ENCODE measurements at places on chromosomes 1 and 21.

- DNase-seq = no peak
Observed at GRCh38 chr1:209190591-209191261, 392.8 kb upstream of the CAMK1G start.

DNA sequence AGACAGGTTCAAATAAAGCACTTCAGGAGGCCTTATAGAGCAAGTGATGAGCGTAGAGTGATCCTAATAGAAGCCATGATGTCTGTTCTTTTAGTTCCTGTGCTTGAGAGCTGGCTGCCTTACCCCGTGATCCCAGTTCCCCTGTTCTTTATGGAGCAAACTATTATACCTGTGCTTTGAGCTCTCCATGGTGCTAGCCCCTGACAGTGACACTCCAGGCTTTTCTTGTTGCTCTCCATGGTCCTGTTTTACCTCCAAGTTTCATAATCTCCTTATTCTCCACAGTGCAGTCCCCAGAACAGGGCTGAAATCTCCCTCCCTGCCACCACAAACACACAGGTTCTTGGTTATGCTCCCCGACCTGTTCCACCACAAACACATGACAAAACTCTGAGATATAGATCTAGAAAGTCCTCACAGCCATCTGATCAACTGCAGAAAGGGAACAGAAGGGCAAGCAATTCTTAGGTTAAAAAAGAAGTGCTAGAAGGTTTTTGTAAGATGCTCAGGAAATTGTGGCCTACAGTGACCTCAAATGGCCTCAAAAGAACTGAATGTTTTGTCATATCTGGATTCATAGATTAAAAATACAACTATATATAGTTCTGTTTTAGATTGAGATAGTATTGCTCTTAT, 6.0 kb downstream of the CADM3 start:
- no peak for DNase-seq

- no peak for DNase-seq
Observed at GRCh38 chr1:205610901-205611466, 20.8 kb downstream of the ELK4 start.

DNA sequence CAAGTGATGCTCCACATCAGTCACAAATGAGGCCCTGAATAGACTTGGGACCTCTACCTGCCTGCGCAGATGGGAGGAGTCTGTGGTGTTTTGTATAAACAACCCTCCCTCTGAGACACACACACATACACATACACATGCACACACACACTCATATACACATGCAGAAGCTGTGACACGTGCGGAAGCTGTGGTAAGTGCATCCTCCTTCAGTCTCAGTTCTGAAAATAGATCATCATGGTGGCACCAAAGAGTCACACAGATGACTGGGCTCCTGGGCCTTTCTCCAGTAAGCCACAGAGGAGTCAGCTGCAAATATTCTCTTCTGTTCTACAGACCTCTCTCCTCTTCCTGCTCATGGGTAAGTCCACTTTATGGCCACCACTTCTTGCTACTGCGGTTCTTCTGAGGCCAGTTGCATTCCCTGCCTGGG, at the start of gene LY9:
LY9 (plus strand) TSS at position 224 of the 433 bp plus-strand sequence; CDS start at position 238, 14 bp downstream.
- no peak for DNase-seq

DNA sequence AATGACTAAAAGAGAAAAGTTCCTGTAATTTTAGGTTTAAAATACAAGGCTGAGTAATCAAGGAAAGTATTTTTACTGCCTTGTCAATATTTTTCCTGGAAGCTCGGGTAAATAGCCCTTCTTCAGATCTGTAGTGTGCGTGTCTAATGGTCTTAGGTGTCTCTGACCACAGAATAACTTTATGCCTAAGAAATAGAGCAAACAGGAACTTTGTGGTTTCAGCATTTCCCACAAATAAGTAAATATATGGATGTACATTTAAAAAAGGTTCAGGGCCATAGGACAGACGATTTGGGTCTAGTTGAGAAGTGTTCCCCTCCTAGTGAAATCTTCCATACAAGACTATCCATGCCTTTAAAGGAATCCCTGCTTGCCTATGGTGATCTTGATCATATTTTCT, 107.0 kb downstream of the ZC3H11B start:
- no peak for DNase-seq

DNA sequence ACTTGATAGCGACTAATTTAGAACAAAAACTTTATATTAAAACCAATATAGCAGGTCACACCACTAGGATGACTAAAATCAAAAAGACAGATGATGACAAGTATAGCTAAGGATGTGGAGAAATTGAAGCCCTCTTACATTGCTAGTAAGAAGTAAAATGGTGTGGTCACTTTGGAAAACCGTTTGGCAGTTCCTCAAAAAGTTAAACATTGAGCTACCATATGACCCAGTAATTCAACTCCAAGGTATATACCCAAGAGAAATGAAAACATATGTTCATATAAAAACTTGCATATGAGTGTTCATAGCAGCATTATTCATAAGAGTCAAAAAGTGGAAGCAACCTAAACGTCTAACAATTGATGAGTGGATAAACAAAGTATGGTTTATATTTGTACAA, 13.0 kb upstream of the SERINC2 start:
- no peak for DNase-seq

DNA sequence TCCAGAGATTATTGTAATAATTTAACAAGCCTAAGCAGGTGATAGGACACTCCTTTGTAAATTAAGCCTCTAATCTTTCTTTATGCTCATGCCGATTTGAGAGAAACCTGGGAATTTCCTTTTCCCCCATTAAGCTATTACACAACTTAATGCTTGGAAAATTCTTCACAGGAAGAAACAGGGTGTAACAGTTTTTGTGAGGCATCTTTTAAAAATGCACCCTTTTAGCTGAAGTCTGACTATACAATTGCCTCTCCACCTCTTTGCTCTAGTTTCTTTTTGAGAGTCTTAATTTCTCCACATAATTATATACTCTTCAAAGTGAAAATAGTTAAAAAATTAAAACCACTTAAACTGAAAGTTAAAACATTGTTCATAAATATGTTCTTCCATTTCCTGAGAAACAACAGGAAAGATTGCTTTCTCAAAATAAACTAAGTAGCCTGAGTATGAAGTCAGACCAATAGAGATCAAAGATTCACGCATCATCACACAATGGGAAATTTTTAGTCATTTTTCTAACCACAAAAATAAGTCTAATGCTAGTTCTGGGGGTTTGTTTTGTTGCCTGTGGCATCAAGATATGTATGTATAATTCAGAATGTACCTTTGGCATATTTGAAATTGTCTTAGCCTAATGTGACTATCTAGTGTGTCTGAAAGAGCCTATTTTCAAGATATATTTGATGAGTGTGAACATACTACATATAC, 34.7 kb downstream of the LRRC8D start:
- DNase-seq = no peak

GRCh38 chr1:67285780-67286488, 21.7 kb upstream of the IL12RB2 start:
- DNase-seq = no peak

- DNase-seq = no peak
Observed at GRCh38 chr1:47212636-47213229, 19.3 kb downstream of the TAL1 start.

- DNase-seq = no peak
Observed at GRCh38 chr1:201108614-201109013, 3.6 kb downstream of the CACNA1S start.

- no peak for DNase-seq
Observed at GRCh38 chr1:183932412-183932811, 105.1 kb downstream of the COLGALT2 start.

- no peak for DNase-seq
Observed at GRCh38 chr1:55127827-55128343, 87.3 kb downstream of the USP24 start.

- DNase-seq = no peak
Observed at GRCh38 chr1:184823080-184823479, 68.4 kb upstream of the EDEM3 start.

DNA sequence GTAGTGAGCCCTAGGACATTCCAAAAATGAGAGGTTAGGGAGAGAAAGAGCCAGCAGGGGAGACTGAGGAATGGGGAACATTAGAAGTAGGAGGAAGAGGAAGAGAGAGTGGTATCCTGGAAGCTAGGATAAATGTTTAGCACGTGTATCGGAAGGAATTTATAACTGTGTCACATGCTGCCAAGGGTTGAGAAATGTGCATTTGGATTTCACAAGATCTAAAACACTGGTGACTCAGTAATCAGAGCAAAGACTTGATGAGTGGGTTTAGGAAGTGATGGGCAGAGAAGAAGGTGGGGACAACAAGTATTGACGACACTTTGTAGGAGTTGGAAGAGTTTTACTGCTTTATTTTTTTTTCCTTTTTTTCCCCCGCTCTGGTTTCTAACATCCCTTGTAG, 193.9 kb downstream of the FMN2 start:
- no peak for DNase-seq

GRCh38 chr21:15121655-15122120, 56.9 kb upstream of the NRIP1 start:
- DNase-seq = no peak

DNA sequence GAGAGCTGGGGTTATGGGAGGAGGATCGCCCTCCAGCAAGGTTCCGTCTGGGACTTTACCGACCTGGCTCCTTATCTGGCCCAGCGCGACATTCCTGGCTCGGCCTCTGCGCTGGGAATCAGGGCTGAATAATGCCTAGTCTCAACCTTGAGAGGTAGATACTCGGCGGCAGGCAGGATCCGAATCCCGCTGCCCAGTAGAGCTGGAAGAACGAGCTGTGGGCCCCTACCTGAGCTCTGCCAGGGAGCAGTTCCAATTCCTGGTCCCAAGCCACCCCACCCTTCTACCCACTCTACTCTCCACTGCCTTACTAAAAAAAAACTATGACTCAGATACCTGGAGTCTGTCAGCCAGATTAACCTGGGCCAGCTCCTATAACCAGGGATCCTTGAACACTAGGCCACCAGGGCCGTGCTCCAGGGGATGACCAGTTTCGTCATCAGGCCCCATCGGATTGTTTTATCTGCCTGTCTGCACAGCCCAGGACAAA, 53.6 kb downstream of the RHBG start:
- DNase-seq = no peak

GRCh38 chr1:207073906-207074820, 14.5 kb upstream of the C4BPB start:
- no peak for DNase-seq

- DNase-seq = no peak
Observed at GRCh38 chr21:16942703-16943102, 570.1 kb upstream of the CXADR start.

GRCh38 chr1:201508809-201509208, 1.9 kb upstream of the CSRP1 start:
- no peak for DNase-seq

DNA sequence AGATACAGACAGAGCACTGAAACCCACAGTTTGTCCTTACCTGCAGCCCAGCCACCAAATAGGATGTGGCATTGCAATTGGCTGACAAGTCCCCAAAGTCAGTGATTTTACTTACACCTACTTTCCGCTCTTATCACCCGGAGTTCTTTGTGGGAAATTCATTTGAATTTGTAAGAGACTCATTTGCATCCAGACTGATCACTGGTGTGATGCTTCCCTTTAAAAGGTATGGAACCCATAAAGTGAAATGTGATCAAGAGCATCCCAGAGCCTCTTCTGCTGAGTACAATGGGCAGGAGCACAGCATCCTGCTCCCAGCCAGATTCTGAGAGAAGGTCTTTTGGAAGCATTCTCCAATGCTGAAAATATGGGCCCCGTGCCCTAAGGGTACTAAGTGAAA, 161.4 kb downstream of the DAB1 start:
- DNase-seq = no peak

DNA sequence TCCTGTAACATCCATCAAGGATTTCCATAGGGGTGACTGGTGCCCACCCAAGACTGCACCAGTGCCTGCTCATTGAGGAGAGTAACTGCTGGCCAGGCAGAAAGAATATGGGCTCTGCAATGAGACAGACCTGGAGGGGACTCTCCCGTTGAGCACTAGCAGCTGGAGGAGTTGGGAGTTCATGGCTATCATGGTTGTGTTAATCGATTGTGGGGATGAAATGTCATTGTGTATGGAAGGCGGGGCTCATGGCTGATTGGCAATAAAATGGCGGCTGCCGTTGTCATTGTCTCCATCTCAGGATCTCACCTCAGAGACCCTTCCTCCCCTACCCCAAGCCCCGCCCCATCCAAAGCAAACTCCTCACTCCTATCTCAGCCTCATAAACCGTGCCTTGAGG, 3.9 kb downstream of the TMEM125 start:
- no peak for DNase-seq

DNA sequence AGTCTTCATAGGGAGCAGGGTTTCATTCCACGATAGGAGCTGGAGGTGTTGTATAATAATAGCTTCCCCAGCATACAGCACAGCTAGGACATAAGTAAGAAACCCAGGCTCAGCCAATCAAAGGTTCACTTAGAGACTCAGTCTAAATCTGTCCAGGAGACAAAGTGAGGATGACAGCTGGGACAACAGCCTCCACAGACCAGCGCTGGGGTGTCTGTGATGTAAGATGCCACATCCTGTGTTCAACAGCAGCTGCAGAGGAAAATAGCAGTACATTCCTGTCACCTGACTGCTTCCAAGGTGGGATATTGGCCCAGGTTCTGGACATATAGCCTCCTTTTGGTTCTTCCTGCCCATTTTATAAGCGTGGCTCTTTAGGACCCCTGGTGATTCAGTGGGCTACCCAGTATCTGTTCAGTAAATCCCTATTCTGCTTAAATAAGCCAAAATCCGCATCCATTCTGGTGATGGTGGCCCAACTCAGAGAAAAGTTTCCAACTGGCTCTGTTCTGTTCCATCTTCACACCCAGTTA, 176.8 kb upstream of the SYT6 start:
- DNase-seq = peak; percentile 64

GRCh38 chr1:80892539-80892938, 908.2 kb upstream of the ADGRL2 start:
- no peak for DNase-seq

DNA sequence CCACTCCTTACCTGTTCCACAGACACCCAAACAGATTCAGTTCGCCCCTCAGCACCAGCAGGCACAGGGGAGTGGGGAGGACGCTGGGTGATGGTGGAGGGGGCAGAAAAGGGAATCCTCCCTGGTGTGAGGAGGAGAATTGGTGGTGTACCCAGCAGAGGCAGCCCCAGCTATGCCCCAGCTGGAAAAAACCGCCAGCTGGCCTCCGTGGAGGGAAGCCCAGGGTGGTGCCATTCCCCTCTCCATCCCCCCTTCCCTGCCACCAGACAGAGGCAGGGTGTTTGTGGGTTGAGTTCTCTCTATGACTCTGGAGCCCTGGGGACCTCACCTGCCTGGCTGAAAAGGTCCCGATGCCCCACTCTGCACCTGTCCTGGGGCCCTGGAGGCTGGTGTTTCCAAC, 27.9 kb downstream of the OPTC start:
- DNase-seq = no peak

DNA sequence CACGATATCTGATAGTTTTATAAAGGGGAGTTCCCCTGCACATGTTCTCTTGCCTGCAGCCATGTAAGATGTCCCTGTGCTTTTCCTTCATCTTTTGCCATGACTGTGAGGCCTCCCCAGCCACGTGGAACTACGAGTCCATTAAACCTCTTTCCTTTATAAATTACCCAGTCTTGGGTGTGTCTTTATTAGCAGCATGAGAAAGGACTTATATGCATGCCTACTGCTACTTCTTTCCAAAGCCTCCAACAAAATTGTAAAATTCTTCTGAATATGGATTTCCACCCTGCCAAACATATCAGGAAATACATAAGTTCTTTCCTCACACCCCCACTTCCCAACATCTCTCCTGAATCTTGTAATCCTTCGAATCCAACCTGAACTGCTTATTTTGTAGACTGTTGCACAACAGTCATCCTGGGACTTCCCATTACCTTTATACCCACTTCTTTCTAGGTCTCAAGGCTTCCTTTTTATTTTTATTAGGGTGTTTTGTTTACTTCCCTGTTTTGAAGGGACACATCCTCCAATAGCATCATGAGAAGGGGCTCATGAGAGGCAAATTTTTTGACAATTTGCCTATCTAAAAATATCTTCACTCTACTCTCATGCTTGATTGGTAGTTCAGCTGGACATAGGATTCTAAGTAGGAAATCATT, 67.5 kb upstream of the MUTYH start:
- no peak for DNase-seq
